Foreskin melanocyte (primary cell): ENCODE measurements at places on chromosomes 5 and 9.

GRCh38 chr5:135440916-135441315 is 6.2 kb downstream of the DCANP1 start:
- no peak for DNase-seq

- no peak for DNase-seq
These were observed 71.2 kb downstream of the ZNF354C start for GRCh38 chr5:179131321-179131835.

DNA sequence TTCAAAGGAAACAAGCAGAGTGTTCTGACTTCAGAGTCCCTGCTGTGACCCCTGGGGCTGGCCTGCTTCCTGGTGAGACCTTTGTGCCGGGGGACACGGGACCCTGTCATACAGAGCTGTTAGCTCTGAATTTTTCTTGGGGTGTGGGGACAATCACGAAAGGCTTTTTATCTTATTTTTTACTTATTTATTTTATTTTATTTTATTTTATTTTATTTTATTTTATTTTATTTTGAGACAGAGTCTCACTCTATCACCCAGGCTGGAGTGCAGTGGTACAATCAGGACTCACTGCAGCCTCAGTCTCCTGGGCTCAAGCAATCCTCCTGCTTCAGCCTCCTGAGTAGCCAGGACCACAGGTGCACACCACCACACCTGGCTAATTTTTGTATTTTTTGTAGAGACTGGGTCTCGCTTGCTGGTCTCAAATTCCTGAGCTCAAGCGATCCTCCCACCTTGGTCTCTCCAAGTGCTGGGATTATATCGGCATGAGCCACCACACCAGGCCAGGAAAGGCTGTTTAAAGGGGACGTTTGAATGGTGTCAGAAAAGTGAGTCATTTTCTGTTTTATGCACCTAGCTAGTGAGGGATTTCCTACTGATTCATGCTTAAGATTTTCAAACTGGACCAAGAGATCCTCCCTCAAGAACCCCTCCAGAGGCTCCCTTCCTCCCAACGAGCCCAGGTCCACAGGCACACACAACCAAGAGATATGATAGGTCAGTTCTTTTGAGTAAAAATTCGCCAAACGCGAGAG is 75.7 kb downstream of the OLFM1 start:
- DNase-seq: no peak

GRCh38 chr5:142900927-142901326 is 130.8 kb downstream of the ARHGAP26 start:
- DNase-seq: no peak
